ENCODE measurements at places on chromosomes 6 and 20. TPM values are rescaled to one million over a fixed set of nuclear protein-coding genes. Genes with fewer than 3 reads are reported as not detected.

GRCh38 chr6:119430805-119431204 is 81.2 kb upstream of the MAN1A1 start:
- H3K27ac ChIP-seq: no peak overlapping the region
- H3K27me3 ChIP-seq: peaks cover 9% of the 10 kb centered on the region
- no peaks in the 10 kb centered on the region for H3K4me1 ChIP-seq
- DNase-seq: no peak
- H3K36me3 ChIP-seq: no peaks in the 10 kb centered on the region
- no peak overlapping the region for H3K4me3 ChIP-seq

- no peak overlapping the region for H3K27ac ChIP-seq
- H3K36me3 ChIP-seq: peaks cover under 1% of the 10 kb centered on the region
- H3K4me1 ChIP-seq: peaks cover 29% of the 10 kb centered on the region
- no peak for DNase-seq
Measured at GRCh38 chr6:116568821-116569755, 2.2 kb upstream of the RWDD1 start.

PLG gene
- not detected for total RNA-seq

DNA sequence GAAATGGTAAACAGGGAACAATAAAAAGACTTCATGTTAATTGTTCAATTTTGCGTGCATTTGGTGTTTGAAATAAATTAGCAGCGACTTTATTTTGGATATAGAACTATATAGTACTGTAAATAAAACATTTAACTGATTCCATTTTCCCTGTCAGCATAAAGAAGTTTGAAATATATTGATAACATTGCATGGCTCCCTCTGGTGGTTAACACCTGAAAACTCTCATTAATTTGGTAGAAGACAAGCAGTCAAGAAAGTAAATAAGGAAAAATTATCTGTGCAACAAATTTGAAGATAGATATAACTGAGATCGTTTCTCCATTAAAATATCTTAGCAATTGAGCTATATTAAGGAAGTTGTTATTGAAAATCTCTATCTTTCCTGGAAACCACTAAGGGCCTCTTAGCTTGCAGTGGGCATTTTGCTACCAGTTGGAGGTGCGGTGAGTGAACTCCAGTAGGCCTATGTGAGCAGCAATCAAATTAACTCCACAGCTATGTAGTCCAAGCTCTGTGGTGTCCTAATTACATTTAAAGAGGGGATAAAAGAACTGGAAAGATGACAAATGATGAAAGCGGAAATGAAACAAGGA is 435.7 kb upstream of the FKBP1C start:
- no peaks in the 10 kb centered on the region for H3K36me3 ChIP-seq
- no peak for DNase-seq
- H3K27me3 ChIP-seq: peaks cover 3% of the 10 kb centered on the region
- H3K4me3 ChIP-seq: no peak overlapping the region
- H3K27ac ChIP-seq: no peak overlapping the region

BLOC1S5 gene
- 10.2 TPM for total RNA-seq

- peak overlapping the region; percentile 95 for H3K4me3 ChIP-seq
- peak overlapping the region; percentile 98 for H3K27ac ChIP-seq
- H3K36me3 ChIP-seq: no peaks in the 10 kb centered on the region
Measured at GRCh38 chr20:34302312-34302722, 838 bp downstream of the AHCY start.
